ENCODE measurements at places on chromosomes 6 and 20.

DNA sequence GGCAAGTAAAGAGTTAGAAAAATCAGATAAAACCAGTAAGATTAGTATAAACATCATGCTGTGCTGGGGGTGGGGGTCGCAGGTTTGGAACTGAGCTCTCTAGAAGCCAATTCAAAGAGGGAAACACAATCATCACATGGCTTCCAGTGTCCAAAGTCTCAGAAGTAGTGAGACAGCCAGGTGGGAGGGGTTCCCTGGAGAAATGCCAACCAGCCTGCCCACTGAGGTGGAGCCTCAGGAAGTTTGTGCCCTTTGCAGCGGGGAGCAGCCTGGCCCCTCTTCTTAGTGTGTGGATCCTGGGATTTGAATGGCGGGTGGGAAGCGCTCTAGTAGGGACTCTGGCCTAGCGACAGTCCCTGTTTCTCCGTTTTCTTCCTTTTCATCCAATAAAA lies 21.4 kb downstream of the C6orf15 start:
- no peak for DNase-seq

DNA sequence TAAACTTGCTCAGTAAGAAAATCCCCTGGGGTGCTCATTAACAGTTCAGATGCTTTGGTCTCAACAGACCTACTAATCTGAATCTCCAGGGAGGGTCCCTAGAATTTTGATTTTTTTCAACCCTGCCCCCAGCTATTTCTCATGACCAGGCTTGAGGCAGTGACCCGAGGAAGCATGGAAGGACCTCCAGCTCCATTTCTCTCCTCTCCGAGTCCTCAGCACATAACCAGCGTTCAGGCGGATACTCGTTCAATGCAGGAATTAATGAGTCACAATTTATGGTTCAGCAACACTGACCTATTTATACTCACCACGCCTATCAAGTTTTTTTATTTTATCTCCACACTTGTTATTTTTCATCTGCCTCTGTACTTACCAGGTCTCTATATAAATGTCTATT lies 369.2 kb upstream of the CDH4 start:
- DNase-seq: no peak

DNA sequence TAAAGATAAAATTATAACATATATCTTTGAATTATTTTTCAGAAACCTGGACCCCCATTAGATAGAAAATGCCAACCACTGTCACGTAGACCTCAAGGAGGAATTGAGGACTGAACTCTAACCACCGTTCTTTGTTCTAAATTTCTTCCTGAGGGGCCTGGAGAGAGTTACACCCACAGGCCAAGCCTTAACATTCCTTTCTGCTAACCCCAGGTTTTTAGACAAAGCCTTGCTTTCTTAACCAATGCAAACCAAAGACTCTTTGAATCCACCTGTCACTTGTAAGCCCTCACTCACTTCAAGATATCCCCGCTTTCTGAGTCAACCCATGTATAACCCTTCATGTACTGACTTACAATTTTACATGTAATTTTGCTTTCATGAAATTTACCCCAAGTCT lies 41.0 kb downstream of the SNX14 start:
- no peak for DNase-seq

GRCh38 chr6:156630613-156631302 lies 146.4 kb upstream of the ARID1B start:
- no peak for DNase-seq

- DNase-seq: no peak
Observed at GRCh38 chr6:3484192-3484591, 27.3 kb upstream of the SLC22A23 start.

DNA sequence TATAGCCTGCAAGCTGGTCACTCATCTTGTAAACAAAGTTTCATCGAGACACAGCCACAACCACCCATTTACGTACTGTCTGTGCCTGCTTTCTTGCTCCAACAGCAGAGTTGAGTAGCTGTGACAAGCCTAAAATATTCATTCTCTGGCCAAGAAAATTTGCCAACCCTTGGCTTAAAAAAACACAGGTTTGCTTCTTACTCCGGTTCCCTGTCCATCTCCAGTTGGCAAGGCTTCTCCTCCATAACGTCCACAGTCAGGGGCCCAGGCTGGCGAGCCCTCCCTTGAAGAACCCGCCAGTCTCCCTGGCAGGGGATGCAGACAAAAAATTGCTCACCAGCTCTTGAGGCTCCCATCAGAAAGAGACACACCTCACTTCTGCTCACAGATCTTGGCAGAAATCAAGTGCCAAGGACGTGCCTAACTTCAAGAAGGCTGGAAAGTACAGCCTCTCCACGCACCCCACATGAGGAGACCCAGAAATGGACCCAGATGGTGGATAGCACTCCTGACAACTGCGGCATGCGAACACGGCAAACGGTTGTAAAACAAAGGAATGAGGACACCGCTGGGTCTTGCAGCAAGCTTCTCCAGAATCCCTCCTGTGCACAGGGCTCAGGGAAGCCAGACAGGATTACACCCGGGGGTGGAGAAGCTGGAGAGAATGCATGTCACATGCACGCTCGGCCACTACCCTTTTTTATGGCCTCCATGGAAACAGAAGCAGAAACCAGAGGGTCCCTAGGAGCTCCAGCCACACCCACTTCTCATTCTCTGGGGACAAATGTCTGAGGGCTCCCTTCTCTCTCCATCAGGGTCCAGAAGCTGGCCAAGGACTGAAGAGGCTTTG lies 59.8 kb upstream of the SIRPA start:
- DNase-seq: no peak

DNA sequence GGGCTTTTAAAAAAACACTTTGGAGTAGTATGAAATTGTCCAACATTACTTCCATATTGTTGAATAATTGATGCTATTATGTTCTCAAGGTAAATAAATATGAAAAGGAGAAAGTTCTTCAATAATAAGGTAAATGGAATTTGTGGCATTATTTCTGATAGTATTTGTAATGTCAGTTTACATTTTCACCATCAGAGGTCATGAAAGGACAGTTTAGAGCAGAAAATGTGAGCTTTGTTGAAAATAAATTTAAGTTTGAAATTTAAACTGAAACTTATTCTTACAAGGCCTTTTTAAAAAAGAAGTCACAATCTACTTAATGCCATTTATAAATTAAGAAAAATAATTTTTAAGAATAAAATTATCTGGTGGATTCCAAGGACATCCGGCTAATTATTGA lies 15.8 kb upstream of the CEP162 start:
- DNase-seq: no peak

DNA sequence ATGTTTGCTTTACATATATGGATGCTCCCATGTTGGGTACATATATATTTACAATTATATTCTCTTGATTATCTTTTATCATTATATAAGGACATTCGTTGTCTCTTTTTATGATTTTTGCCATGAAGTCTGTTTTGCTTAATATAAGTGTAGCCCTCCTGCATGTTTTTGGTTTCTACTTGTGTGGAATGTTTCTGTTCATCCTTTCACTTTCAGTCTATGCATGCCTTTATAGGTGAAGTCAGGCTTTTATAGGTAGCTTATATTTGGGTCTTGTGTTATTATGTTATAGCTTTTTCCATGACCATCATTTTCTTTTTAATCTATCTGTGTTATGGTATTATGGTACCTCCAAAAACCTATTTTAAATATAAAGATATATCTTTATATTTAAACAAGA lies 612.5 kb upstream of the HS3ST5 start:
- no peak for DNase-seq

DNA sequence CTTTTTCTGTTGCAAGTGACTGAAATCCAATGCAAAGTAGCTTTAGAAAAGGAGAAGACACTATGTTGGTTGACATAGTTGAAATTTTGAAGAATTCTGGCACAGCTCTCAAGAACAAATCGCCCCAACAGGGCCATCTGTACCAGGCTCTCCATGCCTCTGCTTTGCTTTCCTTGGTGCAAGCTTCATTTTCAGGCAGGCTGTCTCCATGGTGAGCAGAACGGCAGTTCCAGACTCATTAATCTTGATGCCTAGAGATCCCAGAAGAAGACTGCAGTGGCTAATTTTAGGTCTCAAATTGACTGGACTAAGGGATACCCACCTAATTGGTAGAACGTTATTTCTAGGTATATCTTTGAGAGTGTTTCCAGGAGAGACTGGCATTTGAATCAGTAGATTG lies 950.7 kb upstream of the FLRT3 start:
- DNase-seq: no peak

DNA sequence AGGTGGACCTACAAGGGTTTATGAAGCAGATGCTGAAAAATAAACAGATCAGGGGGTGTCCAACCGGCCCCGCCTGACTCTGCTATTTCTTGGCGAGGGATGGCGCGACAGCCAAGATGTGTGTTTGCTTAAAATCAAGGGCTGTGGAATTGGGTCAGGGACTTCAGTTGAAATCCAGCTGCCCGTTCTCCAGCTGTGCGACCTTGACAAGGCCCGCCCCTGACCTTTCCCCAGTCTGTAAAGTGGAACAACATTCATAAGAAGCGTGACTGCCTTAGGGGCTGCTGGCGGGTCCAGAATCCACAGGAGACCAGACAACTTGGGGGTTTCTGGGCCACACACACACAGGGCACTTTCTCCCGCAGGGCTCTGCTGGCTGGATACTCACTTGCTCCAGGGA lies 517.5 kb downstream of the PREX1 start:
- no peak for DNase-seq

DNA sequence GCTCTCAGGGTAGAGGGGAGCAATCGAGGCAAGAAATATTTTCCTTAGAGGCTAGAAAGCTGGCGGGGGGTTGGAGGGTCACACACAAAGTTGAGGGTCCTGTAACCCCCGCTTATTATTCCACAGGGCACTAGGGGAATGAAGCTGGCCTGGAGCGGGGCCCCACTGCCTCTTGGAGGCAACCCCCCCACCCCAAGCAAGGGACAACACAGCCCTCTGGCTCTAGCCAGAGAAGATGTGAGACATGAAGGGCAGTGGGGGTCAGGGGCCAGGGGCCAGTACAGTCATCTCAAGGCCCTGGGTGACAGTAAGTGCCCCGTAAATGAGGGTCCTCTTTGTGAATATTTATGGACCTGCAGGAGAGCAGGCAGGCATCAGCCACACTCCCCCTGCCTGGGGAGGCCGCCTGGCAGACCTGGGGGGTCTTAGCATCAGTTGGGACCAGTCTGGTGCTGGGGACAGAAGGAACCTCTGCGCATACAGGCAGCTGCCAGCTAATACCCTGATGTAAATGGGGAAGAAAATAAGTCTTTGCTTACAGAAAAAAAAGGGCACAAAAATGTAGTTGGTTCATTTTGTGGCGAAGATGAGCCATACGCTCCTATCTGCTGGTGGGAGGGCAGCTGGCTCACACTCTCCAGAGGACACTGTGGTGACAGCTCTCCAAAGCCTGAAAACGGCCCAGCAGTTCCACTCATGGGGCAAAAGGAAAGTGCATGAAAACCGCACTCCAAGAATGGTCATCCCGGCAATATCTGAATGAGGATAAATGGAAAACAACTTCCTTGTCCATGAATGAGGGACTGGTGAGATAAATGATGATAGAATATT lies 21.9 kb downstream of the SPATA2 start:
- DNase-seq: peak; percentile 49

- DNase-seq: no peak
Observed at GRCh38 chr6:32166411-32167061, 2.1 kb downstream of the EGFL8 start.

- no peak for DNase-seq
Observed at GRCh38 chr6:84228198-84228543, 728 bp upstream of the CEP162 start.

GRCh38 chr20:46261456-46262253 lies 46.6 kb downstream of the CDH22 start:
- DNase-seq: no peak

DNA sequence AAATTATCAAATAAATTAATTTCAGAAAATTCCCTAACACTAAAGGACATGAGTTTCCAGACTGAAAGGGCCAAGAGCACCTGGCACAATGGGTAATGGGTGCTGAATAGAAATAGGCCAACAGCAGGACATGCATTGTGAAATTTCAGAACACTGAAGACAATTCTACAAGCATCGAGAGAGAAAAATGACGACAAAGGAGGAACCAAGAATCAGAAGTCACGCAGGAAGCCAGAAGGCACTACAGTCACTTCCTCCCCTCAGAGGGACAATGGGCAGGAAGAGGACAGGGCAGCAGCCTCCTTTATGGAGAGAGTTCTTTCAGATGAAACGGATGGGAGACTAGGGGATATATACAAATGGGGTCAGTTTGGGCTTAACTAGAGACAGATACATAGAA lies 29.6 kb downstream of the PCNA start:
- DNase-seq: no peak

- no peak for DNase-seq
Observed at GRCh38 chr6:159989492-159990480, 20.9 kb downstream of the IGF2R start.

DNA sequence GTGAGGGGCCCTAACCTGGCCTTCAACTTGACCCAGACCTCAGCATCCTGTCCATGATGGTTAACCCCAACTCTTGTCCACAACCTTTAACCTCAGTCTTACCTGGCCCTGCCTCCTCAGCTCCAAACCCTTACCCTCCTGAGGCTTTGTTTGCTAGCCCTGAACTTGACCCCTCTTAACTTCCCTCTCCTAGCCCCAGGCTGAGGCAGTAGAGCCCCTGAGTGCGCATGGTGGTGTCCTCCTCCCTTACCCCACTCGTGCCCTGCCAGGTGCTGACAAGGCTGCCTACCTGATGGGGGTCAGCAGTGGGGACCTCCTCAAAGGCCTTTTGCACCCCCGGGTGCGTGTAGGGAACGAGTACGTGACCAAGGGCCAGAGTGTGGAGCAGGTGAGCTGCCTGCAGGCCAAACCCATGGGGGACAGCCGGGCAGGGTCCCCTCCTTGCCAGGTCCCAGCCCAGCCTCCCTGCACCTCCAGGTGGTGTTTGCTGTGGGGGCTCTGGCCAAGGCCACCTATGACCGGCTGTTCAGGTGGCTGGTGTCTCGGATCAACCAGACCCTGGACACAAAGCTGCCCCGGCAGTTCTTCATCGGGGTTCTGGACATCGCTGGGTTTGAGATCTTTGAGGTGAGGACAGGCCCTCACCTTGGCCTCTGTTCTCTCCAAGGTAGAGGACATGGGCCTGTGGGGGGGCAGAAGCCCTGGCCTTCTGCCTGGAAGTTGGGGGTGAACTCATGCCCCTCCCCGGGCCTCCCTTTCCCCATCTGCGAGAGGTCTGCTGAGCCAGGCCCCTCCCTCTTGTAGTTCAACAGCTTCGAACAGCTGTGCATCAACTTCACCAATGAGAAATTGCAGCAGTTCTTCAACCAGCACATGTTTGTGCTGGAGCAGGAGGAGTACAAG lies 31.9 kb downstream of the MYH7B start:
- DNase-seq: no peak

GRCh38 chr20:8322662-8323217 lies 190.7 kb downstream of the PLCB1 start:
- no peak for DNase-seq

DNA sequence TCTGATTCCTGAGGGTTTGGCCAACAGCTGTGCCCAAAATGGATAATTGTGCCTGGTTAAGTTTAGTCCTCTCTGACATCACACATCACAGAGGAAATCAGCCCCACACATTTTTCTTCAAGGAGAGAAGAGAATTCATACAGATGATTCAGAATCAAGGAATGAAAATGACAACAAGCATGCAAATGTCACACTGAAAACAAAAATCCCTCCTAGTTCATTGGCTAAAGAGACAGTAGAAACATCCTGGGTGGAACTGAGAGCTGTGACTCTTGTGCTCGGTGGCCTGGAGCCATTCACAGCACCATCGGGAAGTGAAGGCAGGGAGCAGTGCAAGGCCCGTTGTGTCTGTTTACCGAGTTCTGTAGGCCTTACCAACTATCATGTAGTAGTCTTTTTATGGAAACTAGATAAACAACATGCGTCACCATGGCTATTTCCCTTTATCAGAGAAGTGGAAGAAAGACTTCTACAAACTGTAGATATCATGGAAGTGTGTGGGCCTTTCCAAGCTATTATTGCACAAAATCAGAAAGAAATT lies 81.7 kb upstream of the TENT5A start:
- no peak for DNase-seq

- no peak for DNase-seq
Observed at GRCh38 chr6:2984738-2985406, 13.5 kb upstream of the SERPINB6 start.
